Peyer's patch (tissue), 4 donors: ENCODE measurements at places on chromosomes 2 and 18. TPM values are rescaled to one million over a fixed set of nuclear protein-coding genes. Genes with fewer than 3 reads are reported as not detected.
A peak's percentile ranks its signal among the peaks of the same experiment; 100 is the strongest.

DNA sequence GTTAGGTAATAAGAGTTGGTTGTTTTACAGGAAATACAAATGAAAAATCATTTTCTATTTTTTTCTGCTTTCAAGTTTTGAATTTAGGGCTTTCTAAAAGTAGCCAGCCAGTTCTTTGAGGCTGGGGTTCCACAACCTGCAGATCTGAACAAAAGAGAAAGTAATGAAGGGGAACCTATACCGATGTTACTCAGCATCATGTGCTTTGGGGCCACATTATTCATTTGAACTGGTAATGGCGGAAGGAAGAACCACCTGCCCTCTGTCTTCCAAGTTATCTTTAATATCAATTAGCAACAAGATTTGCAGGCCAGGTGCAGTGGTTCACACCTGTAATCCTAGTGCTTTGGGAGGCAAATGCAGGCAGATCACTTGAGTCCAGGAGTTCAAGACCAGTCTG is 12.9 kb upstream of the MRO start:
- no peaks in the 10 kb centered on the region for H3K27me3 ChIP-seq
- H3K27ac ChIP-seq, result no peak overlapping the region
- no peaks in the 10 kb centered on the region for H3K36me3 ChIP-seq

- no peaks in the 10 kb centered on the region for H3K4me1 ChIP-seq
- H3K4me3 ChIP-seq, result no peak overlapping the region
- H3K27me3 ChIP-seq, result no peaks in the 10 kb centered on the region
- H3K36me3 ChIP-seq, result no peaks in the 10 kb centered on the region
- H3K27ac ChIP-seq, result no peak overlapping the region
- DNase-seq, result no peak
Measured at GRCh38 chr2:102487761-102488462, 14.9 kb downstream of the SLC9A4 start.

DNA sequence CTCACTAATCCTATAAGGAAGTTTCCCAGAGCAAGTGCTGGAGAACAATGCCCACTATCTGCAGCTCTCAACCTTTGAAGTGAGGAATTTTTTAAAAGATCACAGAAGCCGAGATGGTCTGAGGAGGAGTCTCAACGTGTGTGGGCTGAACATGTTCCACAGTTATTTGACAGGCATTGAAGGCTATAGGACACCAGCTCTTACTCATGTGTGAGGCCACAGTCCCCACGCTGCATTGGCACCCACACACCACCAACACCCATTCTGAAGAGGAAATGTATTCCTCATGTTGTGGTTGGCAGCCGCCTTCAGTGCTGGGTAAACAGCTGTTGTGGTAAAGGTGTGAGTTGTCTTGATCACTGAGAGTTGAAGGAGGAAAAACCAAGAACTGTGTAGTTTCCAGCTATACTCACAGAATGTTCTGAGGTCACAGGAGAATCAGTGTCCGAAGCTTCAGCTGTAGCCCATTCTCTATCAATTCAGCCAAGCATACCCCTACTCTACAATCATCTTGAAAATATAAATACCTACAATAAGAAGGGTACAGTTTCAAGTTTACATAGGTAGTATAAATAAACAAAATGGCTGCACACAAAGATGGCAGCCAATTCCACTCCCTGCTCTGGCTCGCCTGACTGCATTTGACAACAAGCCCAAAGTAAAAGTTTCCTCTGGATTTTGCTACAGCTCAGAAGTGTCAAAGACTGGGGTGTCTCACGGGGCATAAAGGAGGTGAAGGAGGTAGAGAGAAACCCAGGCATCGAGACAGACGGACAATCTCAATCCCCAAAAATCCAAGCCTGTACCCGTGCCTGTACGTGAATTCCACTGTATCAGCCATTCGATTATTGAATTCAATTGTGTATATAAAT is 12.1 kb downstream of the CD226 start:
- DNase-seq, result peak; percentile 80
- H3K4me3 ChIP-seq, result no peak overlapping the region
- no peaks in the 10 kb centered on the region for H3K36me3 ChIP-seq
- no peaks in the 10 kb centered on the region for H3K27me3 ChIP-seq
- no peaks in the 10 kb centered on the region for H3K4me1 ChIP-seq

GRCh38 chr2:161839926-161840325 is 215.7 kb downstream of the SLC4A10 start:
- H3K4me1 ChIP-seq, result no peaks in the 10 kb centered on the region
- DNase-seq, result no peak
- H3K27ac ChIP-seq, result no peak overlapping the region
- no peaks in the 10 kb centered on the region for H3K27me3 ChIP-seq

GRCh38 chr2:75462721-75463120 is 98.0 kb downstream of the EVA1A start:
- no peak overlapping the region for H3K4me3 ChIP-seq
- H3K4me1 ChIP-seq, result no peaks in the 10 kb centered on the region
- no peak overlapping the region for H3K27ac ChIP-seq
- no peak for DNase-seq

DNA sequence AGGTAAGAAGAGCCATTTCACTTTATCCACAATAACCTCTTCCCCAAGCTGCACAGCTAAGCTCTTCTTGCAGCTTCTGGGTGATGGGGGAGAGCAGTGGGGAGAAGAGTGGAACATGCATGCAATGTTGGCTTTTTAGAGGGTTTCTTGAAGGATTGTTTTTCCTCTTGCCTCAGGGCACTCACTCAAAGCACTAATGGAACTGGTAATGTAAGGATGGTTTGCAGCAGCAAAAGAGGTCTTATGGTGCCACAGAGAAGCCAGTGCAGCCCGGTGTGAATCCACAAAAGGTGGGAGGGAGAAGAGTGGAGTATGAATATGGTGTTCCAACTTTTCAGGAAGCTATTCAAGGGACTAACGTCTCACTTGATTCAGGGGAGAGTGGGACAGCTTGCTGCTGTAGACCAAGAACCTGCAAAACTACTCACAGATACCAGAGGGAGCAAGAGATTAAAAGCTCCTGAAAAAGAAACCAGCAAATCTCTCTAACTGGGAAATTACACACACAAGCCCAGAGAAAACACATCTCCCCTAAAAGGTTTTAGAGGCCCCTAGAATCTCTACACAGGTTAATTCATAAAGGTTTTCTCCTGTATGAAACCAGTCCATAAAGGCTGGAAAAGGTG is 116.4 kb downstream of the CHN1 start:
- no peak overlapping the region for H3K4me3 ChIP-seq
- no peaks in the 10 kb centered on the region for H3K36me3 ChIP-seq

Gene SERPINB4
- not detected for total RNA-seq

GRCh38 chr2:49288113-49288705 is 133.9 kb upstream of the FSHR start:
- H3K4me1 ChIP-seq, result no peaks in the 10 kb centered on the region
- H3K36me3 ChIP-seq, result no peaks in the 10 kb centered on the region
- H3K4me3 ChIP-seq, result no peak overlapping the region
- DNase-seq, result no peak
- peak overlapping the region; percentile 34 for H3K27ac ChIP-seq

DNA sequence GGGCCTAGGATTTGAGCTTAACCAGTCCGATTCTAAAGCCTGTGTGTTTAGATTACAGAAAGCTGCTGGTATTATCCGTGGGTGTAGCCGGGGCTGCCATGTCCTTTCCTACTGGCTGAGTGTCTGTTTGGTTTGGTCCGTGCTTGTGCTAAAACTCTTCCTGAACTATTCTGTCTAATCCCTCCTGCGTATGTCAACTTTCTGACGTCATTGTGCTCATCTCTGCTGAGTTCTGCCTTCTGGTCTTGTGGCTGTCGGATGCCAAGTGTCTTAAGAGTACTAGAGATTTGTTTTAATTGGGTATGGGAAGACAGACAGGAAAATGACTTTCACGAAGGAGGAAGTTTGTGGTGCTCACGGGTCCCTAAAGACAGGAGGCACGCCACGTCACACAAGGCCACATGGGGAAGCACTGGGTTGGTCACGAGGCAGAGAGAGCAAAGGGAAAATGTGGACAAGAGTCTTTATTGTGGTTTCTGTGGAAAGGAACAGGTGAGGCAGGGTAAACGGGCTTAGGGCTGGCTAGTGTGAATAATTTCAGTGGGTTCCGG is 31.8 kb upstream of the NTSR2 start:
- no peak overlapping the region for H3K4me3 ChIP-seq
- H3K36me3 ChIP-seq, result no peaks in the 10 kb centered on the region

DNA sequence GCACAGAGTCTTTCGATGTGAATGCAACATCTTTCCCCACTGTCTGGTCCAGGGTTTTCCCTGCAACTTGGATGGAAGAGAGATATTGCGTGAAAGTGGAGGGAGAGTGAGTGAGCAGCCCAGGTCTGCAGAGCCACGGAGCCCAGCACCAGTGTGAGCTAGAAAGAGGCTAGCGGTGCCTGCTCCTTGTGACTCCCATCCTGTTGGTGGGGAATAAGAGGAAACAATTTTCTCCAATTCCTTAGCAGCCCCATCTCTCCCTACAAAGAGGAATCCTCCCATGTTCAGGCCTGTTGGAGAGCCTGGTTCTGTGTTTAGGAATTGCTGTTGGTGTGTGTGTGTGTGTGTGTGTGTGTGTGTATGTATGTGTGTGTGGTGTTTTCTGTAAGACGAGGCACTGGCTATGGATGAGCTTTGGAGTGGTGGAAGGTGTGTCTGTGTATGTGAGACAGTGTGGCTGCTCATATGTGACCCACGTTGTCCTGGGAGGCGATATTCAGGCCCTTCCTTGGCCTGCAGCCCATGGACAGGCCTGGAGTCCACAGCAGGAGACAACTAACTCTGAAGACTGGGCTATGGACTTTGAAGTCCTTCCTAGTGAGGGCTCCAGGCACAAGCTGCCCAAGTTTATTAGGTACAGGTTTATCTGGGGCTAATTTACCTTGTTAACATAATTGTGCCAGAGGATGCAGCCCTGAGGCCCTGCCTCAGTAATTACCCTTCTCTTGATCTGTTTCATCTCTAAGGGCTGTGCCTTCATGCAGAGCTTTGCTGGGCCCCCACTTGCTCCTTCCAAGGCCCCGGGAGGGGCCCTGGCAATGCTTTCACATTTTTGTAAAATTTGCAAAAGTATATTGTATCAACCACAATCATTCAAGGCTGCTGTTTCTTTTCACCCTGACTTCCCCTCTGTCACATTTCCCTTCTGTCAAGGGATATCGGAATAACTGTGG is 88.6 kb upstream of the HAAO start:
- H3K36me3 ChIP-seq, result no peaks in the 10 kb centered on the region
- H3K4me1 ChIP-seq, result no peaks in the 10 kb centered on the region
- DNase-seq, result no peak
- H3K4me3 ChIP-seq, result no peak overlapping the region

Gene CENPA
- 2.1 TPM for total RNA-seq

DNA sequence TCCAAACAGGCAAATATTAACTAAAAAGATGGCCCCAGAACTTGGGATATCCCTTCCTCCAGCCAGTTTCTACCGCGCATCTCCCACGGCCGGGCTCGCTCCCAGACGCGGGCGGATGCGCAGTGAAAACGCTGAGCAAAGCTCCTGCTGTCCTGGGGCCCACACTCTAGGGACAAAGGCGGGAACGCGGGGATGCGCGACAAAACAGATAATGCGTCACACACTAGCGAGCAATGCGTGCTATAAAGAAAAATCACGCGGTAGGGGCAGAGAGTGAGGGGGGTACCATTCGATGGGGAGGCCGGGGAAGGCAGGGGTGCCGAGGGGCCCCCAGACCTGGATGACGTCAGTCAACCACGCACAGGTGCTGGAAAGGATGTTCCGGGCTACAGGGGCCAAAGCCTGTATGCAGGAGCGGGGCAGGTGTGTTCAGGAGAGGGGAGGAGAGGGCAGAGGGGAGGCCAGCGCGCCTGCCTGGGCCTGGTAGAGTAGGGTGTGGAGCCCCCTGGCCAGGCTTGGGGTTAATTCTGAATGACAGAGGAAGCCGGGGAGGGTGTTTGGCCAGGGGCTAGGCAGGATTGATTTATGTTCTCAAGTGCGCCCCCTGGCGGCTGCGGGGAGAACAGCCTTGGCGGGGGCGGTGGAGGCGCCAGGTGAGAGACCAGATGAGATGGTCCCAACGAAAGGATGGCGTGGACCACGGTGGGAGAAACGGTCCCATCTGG is 14.9 kb upstream of the ITM2C start:
- H3K4me3 ChIP-seq, result no peak overlapping the region
- no peak overlapping the region for H3K27ac ChIP-seq
- no peaks in the 10 kb centered on the region for H3K36me3 ChIP-seq
- H3K27me3 ChIP-seq, result no peaks in the 10 kb centered on the region
- DNase-seq, result peak; percentile 85

- no peak for DNase-seq
- H3K36me3 ChIP-seq, result no peaks in the 10 kb centered on the region
- H3K4me3 ChIP-seq, result peak overlapping the region; percentile 18
- H3K27me3 ChIP-seq, result no peaks in the 10 kb centered on the region
- no peaks in the 10 kb centered on the region for H3K4me1 ChIP-seq
Measured at GRCh38 chr2:106065268-106065982, 128.7 kb downstream of the UXS1 start.
